ENCODE measurements at places on chromosomes 3 and 15. TPM values are rescaled to one million over a fixed set of nuclear protein-coding genes. Genes with fewer than 3 reads are reported as not detected.

- no peak for DNase-seq
Measured at GRCh38 chr3:66381626-66382025, 119.2 kb downstream of the LRIG1 start.

ARNT2 gene
- 2.2 TPM for total RNA-seq

DNA sequence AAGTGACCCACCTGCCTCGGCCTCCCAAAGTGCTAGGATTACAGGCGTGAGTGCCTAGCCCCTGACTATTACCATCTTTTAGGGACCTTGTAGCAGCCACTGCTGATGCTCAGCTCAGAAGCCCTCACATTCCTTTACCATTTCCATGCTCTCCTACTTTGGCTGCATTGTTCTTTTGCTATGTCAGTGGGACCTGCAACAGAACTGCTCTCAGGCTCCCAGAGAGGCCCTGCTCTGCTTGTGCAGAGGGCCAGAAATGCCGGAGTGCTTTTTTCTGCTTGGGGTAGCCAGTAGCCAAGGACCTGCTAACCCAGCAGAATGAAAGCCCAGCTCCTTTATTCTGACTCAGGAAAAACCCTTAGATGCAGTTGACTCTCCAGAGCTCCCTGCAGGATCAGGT is 18.3 kb upstream of the PROK2 start:
- DNase-seq: no peak

- no peak for DNase-seq
Measured at GRCh38 chr3:186937017-186937875, 6.9 kb downstream of the ST6GAL1 start.

- no peak for DNase-seq
Measured at GRCh38 chr3:187628169-187628568, 42.0 kb downstream of the SST start.

GRCh38 chr3:54955496-54955895 is 27.6 kb upstream of the LRTM1 start:
- no peak for DNase-seq

SERPINI2 gene
- not detected for total RNA-seq

DNA sequence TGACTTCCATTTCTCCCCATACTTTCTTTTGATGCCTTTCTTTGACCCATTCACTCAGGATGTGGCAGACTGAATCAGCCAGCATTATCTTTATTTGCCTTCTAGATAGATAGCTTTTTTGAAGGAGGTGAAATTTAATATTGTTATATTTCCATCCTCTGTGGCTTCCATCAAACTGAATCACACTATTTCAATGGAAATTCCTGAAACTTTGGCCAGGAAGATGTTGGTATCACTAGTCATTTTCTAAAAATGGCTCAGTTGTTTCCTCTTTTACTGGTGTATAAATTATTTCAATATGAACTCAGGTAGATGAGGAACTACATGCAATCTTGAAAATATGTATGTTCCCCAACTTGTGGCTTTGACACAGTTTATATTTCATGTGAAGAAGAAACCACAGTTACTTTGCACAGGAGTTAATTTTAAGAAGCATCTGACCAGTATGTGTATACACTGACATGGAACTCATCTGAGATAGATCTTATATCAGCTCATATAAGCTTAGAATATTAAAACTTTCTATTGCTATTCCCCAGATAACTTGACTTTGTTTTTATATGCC is 248.3 kb downstream of the CGGBP1 start:
- no peak for DNase-seq

DNA sequence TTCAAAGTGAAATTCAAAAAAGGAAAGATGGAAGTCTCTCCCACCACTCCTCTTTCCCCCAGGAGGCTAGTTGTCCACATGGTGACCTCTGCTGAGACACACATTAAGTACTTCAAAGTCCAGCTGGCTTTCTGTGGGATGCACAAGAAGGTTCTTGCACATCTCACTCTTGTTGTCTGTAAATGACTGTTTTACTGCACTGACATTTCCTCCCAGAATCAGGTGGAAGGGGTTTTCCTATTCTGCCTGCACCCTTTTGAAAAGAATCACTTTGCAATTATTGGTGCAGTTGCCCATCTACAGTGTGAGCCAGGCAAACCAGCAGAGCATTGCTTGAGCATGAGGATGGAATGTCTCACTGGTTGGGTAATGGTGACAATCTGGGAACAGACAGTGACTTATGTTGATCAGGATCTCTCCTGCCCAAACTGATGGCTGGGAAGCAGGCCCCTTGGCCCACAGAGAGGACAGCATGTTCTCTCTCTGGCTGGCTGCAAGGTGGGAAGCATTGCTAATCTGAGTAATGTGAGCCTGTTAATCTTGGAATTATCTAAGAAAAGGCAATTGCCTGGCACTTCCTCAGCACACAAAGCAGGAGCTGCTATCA is 347.7 kb upstream of the SATB1 start:
- DNase-seq: no peak

Measured in M059J (cell line).